Neuronal stem cell (in vitro differentiated cells): ENCODE measurements at places on chromosomes 2 and 18.
A peak's percentile ranks its signal among the peaks of the same experiment; 100 is the strongest.

DNA sequence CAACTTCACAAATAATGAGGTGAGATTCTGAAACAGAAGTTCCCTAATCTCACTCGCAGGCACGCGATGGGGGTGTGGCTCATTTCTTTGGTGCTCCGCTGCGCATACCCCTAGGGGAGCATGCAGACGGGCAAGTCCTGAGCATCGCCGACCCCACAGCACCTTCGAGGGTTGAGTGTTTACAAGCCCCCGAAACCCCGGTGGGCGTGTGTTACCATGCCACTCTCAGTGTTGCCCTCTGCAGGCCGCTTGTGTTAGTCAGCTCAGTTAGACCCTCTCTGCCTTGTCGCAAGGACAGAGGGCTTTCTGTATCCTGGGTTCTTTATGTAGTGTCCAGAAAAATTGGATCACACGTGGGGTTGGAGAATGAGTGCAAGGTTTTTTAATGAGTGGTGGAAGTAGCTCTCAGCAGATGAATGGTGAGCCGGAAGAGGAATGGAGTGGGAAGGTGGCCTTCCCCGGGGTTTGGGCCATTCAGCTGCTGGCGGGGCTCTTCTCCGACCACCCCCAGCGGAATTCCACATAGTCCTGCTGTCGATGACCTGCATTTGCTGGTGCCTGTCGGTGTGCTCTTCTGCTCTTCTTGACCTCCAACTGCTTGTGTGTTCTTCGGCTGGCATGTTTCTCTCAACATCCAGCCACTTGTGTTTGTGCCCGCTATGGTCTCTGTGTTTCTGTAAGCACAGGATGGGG is 191.3 kb downstream of the RPRM start:
- no peaks in the 10 kb centered on the region for H3K27me3 ChIP-seq
- peak overlapping the region; percentile 73 for H3K4me3 ChIP-seq
- no peak overlapping the region for H3K27ac ChIP-seq
- no peaks in the 10 kb centered on the region for H3K4me1 ChIP-seq
- peak; percentile 46 for DNase-seq
- H3K36me3 ChIP-seq, result no peaks in the 10 kb centered on the region

DNA sequence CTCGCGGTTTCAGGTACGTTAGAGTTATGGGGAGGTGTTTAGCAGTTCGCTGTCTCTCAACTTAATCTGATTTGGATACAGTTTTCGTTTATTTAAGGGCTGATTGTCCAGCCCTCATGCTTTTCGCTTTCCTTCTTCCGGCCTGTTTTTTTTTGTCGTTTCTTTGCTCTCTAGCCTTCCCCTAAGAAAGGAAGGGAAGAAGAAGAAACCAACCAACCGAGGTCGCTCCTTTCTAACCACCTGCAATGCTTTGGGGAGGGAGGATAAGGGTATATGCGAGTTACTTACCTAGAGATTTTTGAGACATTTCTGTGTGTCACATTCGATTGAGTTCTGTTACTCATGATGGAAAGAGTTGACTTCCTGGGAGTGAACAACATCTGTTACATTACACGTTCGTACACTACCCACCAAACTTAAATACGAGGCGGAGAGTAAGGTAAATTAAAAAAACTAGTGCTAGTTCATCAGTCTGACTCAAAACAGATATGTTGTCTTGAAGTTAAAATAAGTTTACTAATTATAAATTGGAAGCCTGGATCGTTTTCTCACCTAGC is 918 bp downstream of the EIF5B start:
- no peaks in the 10 kb centered on the region for H3K27me3 ChIP-seq
- H3K36me3 ChIP-seq, result peaks cover 6% of the 10 kb centered on the region
- H3K4me3 ChIP-seq, result peak overlapping the region; percentile 99
- no peak overlapping the region for H3K27ac ChIP-seq
- DNase-seq, result peak; percentile 1

DNA sequence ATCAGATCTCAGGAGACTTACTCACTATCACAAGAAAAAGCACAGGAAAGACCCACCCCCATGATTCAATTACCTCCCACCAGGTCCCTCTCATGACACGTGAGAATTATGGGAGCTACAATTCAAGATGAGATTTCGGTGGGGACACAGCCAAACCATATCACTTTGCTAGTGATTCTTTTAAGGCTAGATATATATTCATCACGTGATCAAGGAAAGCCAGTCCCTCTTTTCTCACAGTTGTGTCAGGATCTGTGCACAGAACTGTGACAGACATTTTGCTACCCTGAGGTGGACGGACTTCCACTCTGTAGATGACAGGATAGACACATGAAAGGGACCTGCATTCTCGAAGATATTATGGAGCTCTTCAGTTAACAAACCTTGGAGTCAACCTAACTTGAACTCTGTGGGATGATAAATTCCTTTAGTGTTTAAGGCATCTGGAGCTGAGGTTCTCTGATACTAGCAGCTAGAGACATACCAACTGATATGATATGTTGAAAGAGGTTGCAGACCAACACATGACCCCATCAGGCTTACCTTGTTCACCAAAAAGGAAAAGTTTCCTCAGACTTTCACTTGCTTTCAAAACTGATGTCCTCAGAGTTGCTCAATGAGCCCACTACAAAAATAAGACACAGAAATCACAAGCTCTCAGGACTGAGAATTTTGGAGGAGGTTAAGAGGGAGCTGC is 66.3 kb upstream of the SCG2 start:
- no peaks in the 10 kb centered on the region for H3K27me3 ChIP-seq
- no peak overlapping the region for H3K4me3 ChIP-seq
- no peak overlapping the region for H3K27ac ChIP-seq
- H3K36me3 ChIP-seq, result no peaks in the 10 kb centered on the region
- DNase-seq, result no peak
- H3K4me1 ChIP-seq, result no peaks in the 10 kb centered on the region

DNA sequence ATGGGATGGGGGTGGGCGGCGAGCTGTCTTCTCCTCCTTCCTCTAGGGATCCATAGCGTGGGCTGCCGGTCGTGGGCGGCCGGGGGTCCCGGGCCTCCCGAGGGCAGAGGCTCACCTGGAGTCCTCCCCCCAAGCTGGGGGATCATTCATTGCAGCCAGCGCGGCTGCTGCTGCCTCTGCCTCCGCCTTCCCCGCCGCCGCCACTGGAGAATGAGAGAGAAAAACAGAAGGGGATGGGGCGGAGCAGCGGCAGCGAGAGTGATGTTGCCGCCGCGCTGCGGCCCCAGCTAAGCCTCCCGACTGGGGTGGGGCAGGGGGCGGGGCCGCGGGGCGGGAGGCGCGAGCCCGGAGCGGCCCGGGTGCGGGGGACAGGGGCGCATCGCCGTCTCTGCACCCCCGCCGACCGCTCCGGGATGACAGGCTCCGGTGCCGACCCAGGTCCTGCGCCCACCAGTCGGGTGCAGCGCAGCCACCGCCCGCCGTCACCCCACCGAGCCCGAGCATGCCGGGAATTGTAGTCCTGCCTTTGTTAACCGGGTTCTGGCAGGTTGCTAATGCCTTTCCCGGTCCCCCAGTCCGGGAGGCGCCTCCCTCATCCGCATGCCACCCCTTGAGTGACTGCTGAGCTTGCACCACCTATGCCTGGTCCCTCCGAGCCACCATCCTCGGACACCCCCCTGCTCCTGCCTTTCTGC is at the start of gene KIF3C:
KIF3C (minus strand) TSS at position 225 of the 695 bp plus-strand sequence. CDS start 580 bp downstream, outside the sequence.
- H3K4me1 ChIP-seq, result peaks cover 30% of the 10 kb centered on the region
- H3K4me3 ChIP-seq, result peak within 1 kb of the TSS; percentile 91
- H3K36me3 ChIP-seq, result peaks cover 29% of the 10 kb centered on the region
- peak; percentile 72 for DNase-seq
- peak within 1 kb of the TSS; percentile 72 for H3K27ac ChIP-seq

- H3K36me3 ChIP-seq, result no peaks in the 10 kb centered on the region
- DNase-seq, result no peak
- no peak overlapping the region for H3K27ac ChIP-seq
- H3K4me3 ChIP-seq, result no peak overlapping the region
Measured at GRCh38 chr2:160909781-160910242, 250.4 kb upstream of the TANK start.

GRCh38 chr2:101751875-101752619 is 54.5 kb downstream of the MAP4K4 start:
- H3K27ac ChIP-seq, result no peak overlapping the region
- H3K27me3 ChIP-seq, result no peaks in the 10 kb centered on the region
- no peak for DNase-seq
- H3K4me1 ChIP-seq, result peaks cover 20% of the 10 kb centered on the region

DNA sequence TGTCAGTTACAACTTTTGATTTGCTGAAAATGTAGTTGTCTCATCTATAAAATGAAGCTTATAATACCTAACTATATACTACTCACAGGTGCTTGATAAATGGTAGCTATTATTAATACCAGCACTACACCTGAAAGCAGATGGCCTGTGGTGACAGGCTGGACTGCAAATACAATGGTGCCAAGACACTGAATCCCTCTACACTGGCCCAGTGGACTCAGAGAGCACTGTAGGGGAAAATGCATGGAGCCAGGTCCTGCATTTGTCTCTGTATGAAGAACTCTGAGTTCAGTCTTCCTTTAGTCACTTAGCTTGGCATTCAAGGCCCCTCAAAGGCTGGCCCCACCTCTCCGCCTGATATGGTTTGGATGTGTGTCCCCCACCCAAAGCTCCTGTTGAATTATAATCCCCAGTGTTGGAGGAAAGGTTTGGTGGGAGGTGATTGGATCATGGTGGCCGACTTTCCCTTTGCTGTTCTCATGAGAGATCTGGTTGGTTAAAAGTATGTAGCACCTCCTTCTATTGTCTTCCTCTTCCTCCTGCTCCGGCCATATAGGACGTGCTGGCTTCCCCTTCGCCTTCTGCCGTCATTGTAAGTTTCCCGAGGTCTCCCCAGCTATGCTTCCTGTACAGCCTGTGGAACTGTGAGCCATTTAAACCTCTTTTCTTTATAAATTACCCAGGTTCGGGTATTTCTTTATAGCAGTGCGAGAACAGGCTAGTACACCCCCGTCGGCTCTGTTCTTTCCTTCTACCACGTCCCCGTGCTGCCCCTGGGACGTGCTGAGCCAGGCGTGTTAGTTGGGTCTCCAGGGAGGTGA is 11.1 kb upstream of the NTSR2 start:
- H3K4me1 ChIP-seq, result peaks cover 5% of the 10 kb centered on the region
- DNase-seq, result no peak
- H3K4me3 ChIP-seq, result no peak overlapping the region
- H3K27me3 ChIP-seq, result no peaks in the 10 kb centered on the region
- H3K27ac ChIP-seq, result no peak overlapping the region
- H3K36me3 ChIP-seq, result no peaks in the 10 kb centered on the region

DNA sequence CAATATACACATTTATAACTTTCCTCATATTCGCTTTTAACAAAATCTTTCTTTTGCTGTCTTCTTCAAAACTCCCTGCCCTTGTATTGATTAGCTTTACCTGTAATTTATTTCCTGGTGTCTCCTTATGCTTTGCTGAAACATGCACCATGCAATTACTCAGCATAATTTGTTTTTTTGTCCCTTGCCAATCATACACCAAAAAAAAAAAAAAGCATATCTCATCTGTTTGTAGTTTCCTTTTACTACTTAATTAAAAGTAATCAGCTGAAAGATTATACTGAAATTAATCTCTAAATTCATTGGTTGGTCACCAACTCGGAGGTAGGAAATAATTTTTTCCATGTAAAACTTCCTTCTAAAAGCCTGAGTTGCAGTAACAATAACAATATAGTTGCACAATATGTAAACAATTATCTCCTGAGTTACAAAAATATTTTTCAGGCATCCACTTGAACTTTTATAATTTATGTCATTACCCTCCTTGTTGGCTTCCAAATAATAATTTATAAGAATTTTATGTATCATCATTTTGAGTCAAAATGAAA is 53.0 kb upstream of the ROCK1 start:
- H3K27ac ChIP-seq, result no peak overlapping the region
- DNase-seq, result no peak
- H3K27me3 ChIP-seq, result no peaks in the 10 kb centered on the region
- no peaks in the 10 kb centered on the region for H3K36me3 ChIP-seq
- H3K4me3 ChIP-seq, result no peak overlapping the region

GRCh38 chr2:218807626-218808025 is 24.0 kb downstream of the PRKAG3 start:
- H3K36me3 ChIP-seq, result no peaks in the 10 kb centered on the region
- H3K4me3 ChIP-seq, result no peak overlapping the region
- no peak overlapping the region for H3K27ac ChIP-seq
- H3K4me1 ChIP-seq, result peaks cover 4% of the 10 kb centered on the region

GRCh38 chr2:128601298-128602037 is 282.8 kb upstream of the HS6ST1 start:
- H3K27me3 ChIP-seq, result no peaks in the 10 kb centered on the region
- peaks cover 1% of the 10 kb centered on the region for H3K4me1 ChIP-seq
- DNase-seq, result no peak

GRCh38 chr2:222013889-222014288 is 284.9 kb downstream of the PAX3 start:
- DNase-seq, result no peak
- no peak overlapping the region for H3K4me3 ChIP-seq
- no peaks in the 10 kb centered on the region for H3K4me1 ChIP-seq
- H3K27ac ChIP-seq, result no peak overlapping the region

- no peak overlapping the region for H3K4me3 ChIP-seq
- H3K4me1 ChIP-seq, result peaks cover 5% of the 10 kb centered on the region
- DNase-seq, result no peak
- no peak overlapping the region for H3K27ac ChIP-seq
- H3K27me3 ChIP-seq, result no peaks in the 10 kb centered on the region
Measured at GRCh38 chr18:39347701-39348100, 1782.1 kb upstream of the CELF4 start.
